Stimulated activated CD4-positive, alpha-beta T cell treated with anti-CD3 and anti-CD28 coated beads, Interleukin-1b, Interleukin-23, amount 100 ng/mL, for 24 hours (primary cell): ENCODE measurements at places on chromosomes 2 and 18.

GRCh38 chr18:77141401-77142118 lies 9.0 kb upstream of the MBP start:
- no peak for DNase-seq

DNA sequence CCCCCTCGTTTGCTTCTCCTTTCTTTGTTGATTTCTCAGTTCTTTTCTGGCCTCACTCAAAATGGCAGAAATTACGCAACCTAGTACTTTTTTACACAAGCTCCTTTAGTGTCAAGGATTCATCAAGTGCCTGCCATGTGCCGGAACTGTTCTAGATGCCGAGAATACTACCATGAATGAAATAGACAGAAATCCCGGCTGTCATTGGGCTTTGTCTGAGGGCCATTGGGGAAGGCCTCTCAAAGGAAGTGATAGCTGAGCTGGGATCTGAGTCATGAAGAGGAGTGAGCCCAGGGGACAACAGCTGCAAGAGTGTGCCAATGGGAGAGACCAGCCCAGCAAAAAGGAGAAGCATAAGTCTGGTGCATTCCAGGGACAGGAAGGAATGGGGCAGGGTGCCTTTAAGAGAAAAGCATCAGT lies 34.3 kb upstream of the PPP1CB start:
- DNase-seq, result no peak

- DNase-seq, result no peak
These were observed 123.5 kb upstream of the ZFP36L2 start for GRCh38 chr2:43349904-43350303.

DNA sequence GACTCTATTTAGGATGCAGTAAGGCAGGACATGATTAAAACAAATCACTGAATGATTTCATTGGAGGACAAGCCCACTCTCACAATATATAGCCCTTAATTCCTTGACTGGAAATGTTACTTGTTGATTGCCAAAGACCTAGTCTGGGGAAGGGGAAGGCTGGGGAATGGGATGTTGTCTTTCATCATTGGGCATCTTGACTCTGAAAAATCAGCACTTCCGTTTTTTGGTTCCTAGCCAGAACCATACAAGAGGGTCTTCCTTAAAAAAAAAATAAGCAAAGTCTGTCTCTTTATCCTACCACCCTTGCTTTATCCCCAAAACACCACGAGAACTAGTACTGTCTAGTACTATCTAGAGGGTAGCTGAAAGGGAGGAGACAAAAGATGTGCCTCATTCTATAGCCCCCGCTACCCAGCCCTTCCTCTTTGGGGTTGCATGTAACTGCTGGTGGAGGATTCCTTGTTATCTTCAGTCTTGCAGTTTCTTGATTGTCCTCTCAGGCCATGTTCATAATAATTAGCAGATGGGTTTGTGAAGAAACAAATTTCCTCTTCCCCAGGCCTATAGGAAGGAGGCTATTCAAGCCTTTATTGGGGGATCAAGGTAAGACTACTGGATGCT lies 55.8 kb downstream of the NEMP2 start:
- no peak for DNase-seq

- no peak for DNase-seq
These were observed 19.9 kb upstream of the SCYGR1 start for GRCh38 chr2:227407591-227408151.

GRCh38 chr2:55869637-55870325 lies 53.8 kb downstream of the EFEMP1 start:
- no peak for DNase-seq

DNA sequence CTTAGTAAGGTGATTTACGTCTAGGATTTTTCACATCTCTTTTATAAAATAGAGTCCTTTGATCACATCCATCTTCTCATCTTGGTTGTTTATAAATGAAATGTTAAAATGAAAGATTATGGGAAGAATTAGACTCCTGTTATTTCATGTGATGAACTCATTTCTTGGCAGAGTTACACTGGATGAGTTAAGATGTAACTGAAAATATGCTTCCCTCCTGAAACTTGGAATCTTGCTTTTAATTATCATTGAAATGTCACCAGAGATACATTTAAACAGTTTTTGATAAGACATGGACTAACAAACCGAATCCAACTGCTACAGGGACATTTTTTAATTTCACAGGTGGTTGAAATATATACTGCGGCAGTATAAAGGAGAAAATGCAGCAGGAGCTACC lies 274.0 kb downstream of the DLGAP1 start:
- DNase-seq, result no peak

DNA sequence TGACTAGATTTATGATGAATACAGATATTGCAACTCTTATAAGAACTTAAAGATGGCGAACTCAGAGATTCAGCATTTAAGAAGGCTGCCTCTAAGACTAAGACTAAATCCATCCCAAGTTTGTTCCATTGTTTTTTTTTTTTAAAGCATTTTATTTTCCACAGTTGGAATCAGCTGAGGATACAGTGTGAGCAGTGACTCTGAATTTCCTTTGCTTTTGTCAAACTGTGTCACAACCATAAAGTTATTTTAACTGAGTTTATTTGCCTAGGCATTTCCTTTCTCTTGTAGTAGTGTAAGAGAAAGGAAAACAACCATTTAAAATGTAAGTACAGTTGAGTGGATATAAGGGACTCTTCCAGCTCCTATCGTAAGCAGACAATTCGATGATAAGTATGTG lies 63.9 kb downstream of the ZEB2 start:
- DNase-seq, result no peak

GRCh38 chr2:7992612-7993602 lies 688.9 kb upstream of the ID2 start:
- no peak for DNase-seq

DNA sequence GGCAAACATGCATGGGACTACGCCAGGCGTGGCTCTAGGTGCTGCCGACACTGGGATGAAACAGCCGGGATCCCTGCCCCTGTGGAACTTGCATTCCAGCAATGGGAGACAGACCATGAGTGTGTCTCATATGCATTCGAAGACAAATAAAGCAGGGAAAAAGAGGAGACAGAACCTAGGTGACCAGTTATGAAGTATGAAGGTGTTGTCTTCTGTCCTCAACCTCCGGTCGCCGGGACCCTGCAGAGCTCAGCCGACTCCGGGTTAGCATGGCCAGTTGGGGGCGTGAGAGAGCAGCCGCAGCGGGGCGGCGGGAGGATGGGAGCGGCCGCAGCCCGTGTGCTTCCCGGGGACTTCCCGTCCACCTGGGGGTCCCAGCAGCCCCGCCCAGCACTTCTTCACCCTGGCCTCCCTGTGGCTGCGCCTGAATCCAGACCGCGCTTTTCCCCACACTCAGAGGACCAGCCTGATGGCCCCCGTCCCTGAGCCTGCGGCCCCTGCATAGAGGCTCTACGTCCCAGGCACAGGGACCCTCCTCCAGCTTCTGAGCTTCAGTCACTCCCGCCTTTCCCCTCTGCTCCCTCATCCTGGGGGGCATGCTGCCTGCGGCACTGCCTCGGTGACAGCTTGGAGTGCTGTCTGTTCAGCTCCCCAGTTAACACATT lies 11.4 kb downstream of the ID2 start:
- no peak for DNase-seq
